ENCODE measurements at places on chromosomes 4 and X. TPM values are rescaled to one million over a fixed set of nuclear protein-coding genes. Genes with fewer than 3 reads are reported as not detected.

The CCKAR gene
- not detected for total RNA-seq

GRCh38 chrX:143964549-143964948 lies 80.7 kb downstream of the UBE2NL start:
- no peaks in the 10 kb centered on the region for H3K27me3 ChIP-seq
- H3K4me1 ChIP-seq: no peaks in the 10 kb centered on the region
- no peak overlapping the region for H3K27ac ChIP-seq
- no peak overlapping the region for H3K4me3 ChIP-seq

GRCh38 chrX:107228486-107228819 lies 22.0 kb downstream of the DNAAF6 start:
- H3K27me3 ChIP-seq: no peaks in the 10 kb centered on the region
- H3K27ac ChIP-seq: no peak overlapping the region
- H3K36me3 ChIP-seq: no peaks in the 10 kb centered on the region
- no peaks in the 10 kb centered on the region for H3K4me1 ChIP-seq

The EPHA5 gene
- 1.2 TPM for total RNA-seq

DNA sequence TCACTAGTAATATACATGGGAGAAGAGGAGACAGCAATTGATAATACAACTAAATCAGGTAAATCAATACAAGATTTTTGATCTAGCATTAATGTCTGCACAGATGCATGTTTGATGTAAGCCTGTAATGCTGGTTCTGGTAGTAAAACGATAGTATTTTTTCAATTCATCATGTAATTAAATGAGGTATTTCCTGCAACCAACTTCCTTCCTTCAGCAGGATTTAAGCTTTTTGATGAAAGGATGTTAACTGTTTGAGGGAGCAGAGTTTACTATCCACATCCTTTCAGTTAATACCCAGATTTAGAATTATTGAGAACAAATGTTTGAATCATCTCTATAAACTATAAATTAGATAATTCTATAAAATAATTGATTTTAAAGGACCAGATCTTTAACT lies 31.4 kb upstream of the NFKB1 start:
- H3K27ac ChIP-seq: no peak overlapping the region
- no peaks in the 10 kb centered on the region for H3K36me3 ChIP-seq
- DNase-seq: no peak

DNA sequence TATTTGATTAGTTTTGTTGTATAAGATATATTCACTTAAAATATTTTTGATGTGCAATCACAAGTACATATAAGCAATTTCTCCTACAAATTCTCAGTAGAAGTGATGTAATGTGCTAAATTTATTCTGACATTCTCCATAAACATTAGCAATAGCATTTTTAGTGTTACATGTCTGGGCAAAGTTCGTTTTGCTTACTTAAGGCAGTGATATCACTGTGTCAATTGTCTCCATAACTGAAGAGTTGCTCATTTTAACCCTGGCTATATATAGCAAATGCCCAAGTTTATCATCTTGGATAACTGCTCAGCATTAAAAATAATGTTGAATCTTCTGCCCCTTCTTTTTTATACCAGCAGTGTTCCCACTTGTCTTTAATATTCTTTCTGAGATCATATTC lies 340.0 kb upstream of the NDST4 start:
- no peak overlapping the region for H3K4me3 ChIP-seq
- H3K27ac ChIP-seq: no peak overlapping the region
- no peaks in the 10 kb centered on the region for H3K4me1 ChIP-seq
- DNase-seq: no peak
- H3K36me3 ChIP-seq: no peaks in the 10 kb centered on the region
- no peaks in the 10 kb centered on the region for H3K27me3 ChIP-seq

The SGCB gene
- total RNA-seq: 21.5 TPM

The IDS gene
- 63.5 TPM for total RNA-seq

The PCDH10 gene
- total RNA-seq: not detected

- H3K27me3 ChIP-seq: no peaks in the 10 kb centered on the region
- no peak overlapping the region for H3K4me3 ChIP-seq
- DNase-seq: no peak
These were observed 50.9 kb downstream of the NFKB1 start for GRCh38 chr4:102551958-102552565.

DNA sequence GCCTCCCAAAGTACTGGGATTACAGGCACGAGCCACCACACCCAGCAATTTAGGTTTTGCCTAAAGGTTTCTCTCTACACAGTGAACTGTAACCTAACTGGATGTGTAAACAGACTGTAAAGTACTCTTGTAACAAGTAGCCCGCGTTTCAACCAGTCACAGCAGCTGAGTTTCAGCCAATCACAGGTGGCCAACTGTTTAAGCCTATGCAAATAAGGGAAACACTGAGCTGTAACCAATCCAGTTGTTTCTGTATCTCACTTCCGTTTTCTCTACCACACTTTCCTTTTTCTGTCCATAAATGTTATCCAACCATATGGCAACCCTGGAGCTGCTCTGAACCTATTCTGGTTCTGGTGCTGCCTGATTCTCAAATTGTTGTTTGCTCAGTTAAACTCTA lies 59.9 kb downstream of the DIPK2B start:
- DNase-seq: no peak
- H3K36me3 ChIP-seq: no peaks in the 10 kb centered on the region
- no peaks in the 10 kb centered on the region for H3K4me1 ChIP-seq
- no peaks in the 10 kb centered on the region for H3K27me3 ChIP-seq
- H3K4me3 ChIP-seq: no peak overlapping the region
- no peak overlapping the region for H3K27ac ChIP-seq

The HEPH gene
- 131 TPM for total RNA-seq

All from uterus (tissue), 4 donors.